ENCODE measurements at places on chromosomes 3 and 15. TPM values are rescaled to one million over a fixed set of nuclear protein-coding genes. Genes with fewer than 3 reads are reported as not detected.
A peak's percentile ranks its signal among the peaks of the same experiment; 100 is the strongest.

GRCh38 chr15:101250873-101251829 lies 697 bp downstream of the CHSY1 start:
- H3K4me1 ChIP-seq, result peaks cover 25% of the 10 kb centered on the region
- peak; percentile 49 for DNase-seq
- H3K4me3 ChIP-seq, result peak overlapping the region; percentile 86
- peak overlapping the region; percentile 90 for H3K27ac ChIP-seq
- no peaks in the 10 kb centered on the region for H3K36me3 ChIP-seq

DNA sequence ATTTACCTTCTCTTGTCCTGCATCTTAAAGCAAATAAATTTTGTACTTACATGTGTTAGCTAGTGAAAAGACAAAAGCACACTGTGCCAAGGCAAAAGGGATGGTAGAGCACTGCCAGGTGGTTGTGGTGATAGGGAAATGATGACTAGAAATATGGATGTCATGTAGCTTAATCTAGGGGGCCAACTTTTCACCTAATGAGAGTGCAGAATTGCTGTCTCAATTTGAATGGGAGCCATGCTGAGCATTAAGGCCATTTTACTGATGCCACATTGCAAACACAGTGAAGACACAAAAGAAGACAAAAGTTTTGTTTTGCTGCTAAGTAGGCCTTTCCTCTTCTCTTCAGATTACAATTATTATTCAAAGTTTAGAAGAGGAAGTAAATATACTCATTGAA lies 274.7 kb downstream of the PDCD6IP start:
- no peaks in the 10 kb centered on the region for H3K36me3 ChIP-seq
- H3K4me1 ChIP-seq, result no peaks in the 10 kb centered on the region
- no peak overlapping the region for H3K4me3 ChIP-seq
- no peak for DNase-seq
- H3K27me3 ChIP-seq, result no peaks in the 10 kb centered on the region

DNA sequence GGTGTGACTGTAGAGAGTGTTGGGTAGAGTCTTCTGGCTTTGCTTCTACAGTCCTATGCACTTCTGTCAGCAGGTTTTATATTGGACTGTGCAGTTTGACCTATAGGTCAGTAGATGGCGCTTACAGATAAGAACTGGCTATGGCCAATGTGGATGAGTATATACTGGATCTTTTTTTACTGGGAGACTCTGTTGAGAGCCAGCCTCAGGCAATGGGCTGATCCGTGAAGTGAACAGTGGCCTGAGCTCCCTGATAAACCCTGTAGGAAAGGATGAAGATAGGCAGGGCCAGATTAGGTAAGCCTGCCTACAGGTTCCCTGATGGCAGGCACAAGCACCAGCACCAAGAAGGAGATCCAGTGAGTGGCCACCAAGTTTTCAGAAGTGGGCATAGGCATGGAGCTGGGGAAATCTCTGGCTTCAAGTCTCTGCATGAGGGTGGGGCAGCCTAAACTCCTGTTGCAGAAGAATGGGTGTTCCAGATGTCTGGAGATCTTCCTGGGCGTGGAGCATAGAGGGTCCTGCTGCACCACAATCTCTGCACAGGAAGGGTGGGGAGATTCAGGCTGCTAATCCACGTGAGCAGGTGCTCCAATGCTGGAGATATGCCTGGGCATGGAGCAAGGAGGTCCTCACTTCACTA lies 326.0 kb upstream of the SGO1 start:
- no peaks in the 10 kb centered on the region for H3K4me1 ChIP-seq
- no peaks in the 10 kb centered on the region for H3K36me3 ChIP-seq
- no peak overlapping the region for H3K4me3 ChIP-seq
- no peaks in the 10 kb centered on the region for H3K27me3 ChIP-seq
- H3K27ac ChIP-seq, result no peak overlapping the region
- DNase-seq, result no peak

GRCh38 chr15:82572311-82572710 lies 32.1 kb upstream of the RPS17 start:
- peaks cover 13% of the 10 kb centered on the region for H3K4me1 ChIP-seq
- no peak overlapping the region for H3K4me3 ChIP-seq
- H3K36me3 ChIP-seq, result no peaks in the 10 kb centered on the region
- no peak overlapping the region for H3K27ac ChIP-seq
- H3K27me3 ChIP-seq, result no peaks in the 10 kb centered on the region

DNA sequence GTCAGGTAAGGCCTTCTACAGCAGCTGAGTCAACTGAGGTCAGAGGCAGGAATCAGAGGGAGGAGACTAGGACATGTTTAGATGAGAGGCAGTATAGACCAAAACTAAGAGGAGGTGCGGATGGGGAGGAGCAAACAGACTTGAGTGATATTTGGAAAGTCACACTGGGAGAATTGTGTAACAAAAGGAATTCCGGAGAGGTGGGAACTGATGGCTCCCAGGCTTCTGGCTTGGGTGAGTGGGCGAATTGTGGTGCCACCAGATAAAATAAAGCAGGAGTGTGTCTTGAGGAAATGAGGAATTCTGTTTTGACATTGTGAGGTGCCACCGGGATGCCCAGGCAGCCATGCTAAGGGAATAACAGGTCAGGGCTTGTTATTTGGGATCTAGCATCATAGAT lies 3.3 kb upstream of the TM6SF1 start:
- DNase-seq, result no peak
- no peaks in the 10 kb centered on the region for H3K27me3 ChIP-seq
- H3K27ac ChIP-seq, result no peak overlapping the region

GRCh38 chr3:88149101-88149508 lies 654 bp upstream of the C3orf38 start:
- no peaks in the 10 kb centered on the region for H3K27me3 ChIP-seq
- DNase-seq, result no peak
- no peaks in the 10 kb centered on the region for H3K36me3 ChIP-seq

GRCh38 chr15:85414037-85414436 lies 33.6 kb downstream of the AKAP13 start:
- no peak for DNase-seq
- peaks cover 31% of the 10 kb centered on the region for H3K4me1 ChIP-seq
- H3K27me3 ChIP-seq, result no peaks in the 10 kb centered on the region
- H3K36me3 ChIP-seq, result no peaks in the 10 kb centered on the region
- peak overlapping the region; percentile 43 for H3K27ac ChIP-seq
- H3K4me3 ChIP-seq, result no peak overlapping the region

DNA sequence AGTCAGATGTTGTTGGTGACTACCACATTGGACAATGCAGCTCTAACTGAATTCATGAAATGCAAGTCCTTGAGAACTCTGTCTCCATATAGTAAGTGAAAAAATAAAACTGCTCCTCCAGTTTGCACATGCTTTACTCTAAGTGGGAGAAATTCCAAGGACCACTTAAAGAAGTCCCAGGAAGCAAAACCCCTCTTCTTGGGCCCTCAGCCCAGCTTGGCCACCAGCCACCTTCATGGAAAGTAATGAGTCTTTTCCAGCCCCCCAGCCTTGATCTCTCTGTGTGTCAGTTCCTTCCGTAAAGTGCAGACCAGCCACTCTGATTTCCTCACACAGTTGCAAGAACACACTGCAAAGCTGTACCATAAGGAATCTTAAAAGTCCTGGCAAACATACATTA lies 34.5 kb downstream of the DAPK2 start:
- H3K36me3 ChIP-seq, result no peaks in the 10 kb centered on the region
- H3K27me3 ChIP-seq, result no peaks in the 10 kb centered on the region
- H3K4me3 ChIP-seq, result no peak overlapping the region

DNA sequence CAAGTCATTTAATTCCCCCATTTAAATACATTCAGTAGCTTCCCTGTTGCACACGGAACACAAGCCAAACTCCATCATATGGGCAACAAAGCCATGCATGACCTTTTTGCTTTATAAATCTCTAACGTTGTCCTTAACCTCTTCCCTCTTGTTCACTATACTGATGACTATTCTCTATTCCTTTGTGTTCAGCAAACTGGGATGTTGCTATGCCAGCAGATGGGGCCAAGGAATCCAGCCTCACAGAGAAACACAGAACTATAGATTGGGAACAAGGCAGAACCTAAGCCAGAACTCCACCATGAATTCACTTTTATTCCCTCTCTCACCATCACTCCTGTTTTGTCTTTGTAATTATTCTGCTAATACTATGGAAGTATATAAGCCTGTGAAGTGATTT lies 398.4 kb downstream of the TUSC7 start:
- H3K4me1 ChIP-seq, result no peaks in the 10 kb centered on the region
- DNase-seq, result no peak
- no peak overlapping the region for H3K27ac ChIP-seq
- no peaks in the 10 kb centered on the region for H3K27me3 ChIP-seq
- no peak overlapping the region for H3K4me3 ChIP-seq

DNA sequence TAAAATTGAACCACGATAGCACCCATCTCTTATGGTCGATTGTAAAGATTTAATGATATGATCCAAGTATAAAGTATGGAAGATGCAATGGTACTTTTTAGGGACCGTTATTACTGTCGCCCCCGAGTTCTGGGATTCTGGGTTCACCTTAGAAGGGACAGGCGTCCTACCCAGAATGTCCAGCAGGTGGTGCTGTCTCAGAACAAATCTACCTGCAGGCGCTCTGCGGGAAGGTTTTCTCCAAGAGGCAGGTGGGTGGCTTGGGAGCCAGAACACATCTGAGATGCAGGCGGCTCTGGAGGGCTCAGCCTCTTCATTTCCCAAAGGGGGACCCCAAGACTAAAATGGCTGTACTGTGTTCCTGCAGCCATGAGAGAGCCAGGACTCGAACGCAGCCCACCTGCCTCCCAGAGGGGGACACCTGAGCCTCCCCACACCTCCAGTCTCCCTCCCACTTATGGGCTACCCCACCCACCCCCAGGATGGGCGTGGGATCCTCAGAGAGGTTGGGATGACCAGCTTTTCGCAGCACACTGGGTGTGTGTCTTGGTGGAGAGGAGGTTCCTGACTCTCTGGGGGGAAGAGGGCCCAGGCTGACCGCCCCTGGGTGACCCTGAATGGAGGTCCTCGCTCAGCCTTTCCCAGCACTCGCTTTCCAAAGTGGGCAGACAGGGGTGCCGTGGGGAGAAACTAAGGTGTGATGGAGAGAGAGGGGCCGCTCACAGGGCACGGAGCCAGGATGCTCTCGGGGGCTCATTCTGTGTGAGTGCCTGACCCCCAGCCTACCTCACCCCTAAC lies 28.1 kb upstream of the CORO2B start:
- peak; percentile 70 for DNase-seq
- H3K4me1 ChIP-seq, result peaks cover 5% of the 10 kb centered on the region
- no peaks in the 10 kb centered on the region for H3K27me3 ChIP-seq
- H3K36me3 ChIP-seq, result no peaks in the 10 kb centered on the region
- no peak overlapping the region for H3K27ac ChIP-seq

Gene GOLGA6L26
- total RNA-seq, result not detected

Gene MIX23
- 22.9 TPM for total RNA-seq

Gene CCR8
- not detected for total RNA-seq
